ENCODE measurements at places on chromosomes 2 and 18.
A peak's percentile ranks its signal among the peaks of the same experiment; 100 is the strongest.

- peak; percentile 34 for DNase-seq
Measured at GRCh38 chr2:231393149-231394131, 2.1 kb upstream of the B3GNT7 start.

DNA sequence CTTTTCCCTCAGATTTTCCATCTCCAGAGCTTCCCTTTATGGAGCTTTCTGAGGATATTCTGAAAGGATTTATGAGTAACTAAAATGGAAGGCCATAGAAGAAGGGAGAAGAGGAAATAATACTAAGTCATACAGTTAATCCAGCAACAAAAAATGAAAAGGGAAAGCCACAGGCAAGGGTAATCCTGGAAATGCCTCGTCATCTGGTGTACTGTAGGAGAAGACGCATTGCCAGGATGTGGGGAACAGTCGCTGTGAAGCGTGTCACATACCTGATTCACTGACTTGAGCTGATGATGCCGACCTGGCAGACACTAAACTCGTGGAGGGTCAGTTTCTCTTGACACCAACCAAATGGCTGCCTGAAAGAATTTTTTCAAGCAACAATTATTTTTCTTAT is 34.7 kb upstream of the ALPP start:
- DNase-seq = no peak

DNA sequence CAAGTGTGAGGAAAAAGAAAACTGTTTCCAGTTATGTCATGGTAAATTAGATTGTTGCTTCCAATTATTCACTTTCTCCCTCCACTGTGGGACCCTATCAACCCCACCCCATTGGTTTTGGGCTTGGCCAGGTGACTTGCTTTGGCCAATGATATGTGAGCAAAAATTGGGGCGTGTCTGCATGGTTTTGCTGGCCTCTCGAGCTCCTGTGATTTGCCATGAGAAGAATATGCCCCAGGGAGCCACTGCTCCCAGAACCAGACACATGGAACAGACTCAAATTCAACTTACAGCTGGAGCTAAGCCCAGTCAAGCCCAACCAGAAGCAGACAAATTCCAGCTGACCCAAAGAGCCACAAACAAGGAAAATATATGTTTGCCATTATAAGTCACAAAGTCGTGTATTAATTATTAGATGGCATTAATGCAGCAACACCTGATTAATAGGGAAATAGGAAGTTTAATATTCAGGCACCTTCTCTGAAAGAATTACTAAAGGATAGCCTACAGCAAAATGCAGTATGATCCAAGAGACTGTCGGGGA is 248.9 kb downstream of the ANAPC1 start:
- no peak for DNase-seq

DNA sequence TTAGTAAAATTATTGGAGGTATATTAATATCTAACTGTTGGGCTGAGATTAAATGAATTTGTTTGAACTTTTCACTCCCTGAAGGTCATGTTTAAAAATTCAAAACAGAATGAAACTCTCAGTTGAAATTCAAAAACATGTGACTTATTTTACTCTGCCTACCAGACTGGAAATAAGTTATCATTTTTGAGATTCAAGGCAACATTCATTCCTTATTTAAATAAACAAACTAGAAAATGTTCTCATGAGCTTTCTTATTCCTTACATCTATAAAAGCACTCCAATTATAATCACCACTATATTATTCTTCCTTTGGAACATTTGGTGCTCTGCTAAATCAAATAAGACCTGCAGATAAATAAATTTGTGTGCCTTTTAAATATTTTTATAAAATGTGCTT is 217.8 kb downstream of the CDH2 start:
- no peak for DNase-seq

- DNase-seq = no peak
Measured at GRCh38 chr2:240686460-240686859, 3.8 kb upstream of the AQP12B start.

DNA sequence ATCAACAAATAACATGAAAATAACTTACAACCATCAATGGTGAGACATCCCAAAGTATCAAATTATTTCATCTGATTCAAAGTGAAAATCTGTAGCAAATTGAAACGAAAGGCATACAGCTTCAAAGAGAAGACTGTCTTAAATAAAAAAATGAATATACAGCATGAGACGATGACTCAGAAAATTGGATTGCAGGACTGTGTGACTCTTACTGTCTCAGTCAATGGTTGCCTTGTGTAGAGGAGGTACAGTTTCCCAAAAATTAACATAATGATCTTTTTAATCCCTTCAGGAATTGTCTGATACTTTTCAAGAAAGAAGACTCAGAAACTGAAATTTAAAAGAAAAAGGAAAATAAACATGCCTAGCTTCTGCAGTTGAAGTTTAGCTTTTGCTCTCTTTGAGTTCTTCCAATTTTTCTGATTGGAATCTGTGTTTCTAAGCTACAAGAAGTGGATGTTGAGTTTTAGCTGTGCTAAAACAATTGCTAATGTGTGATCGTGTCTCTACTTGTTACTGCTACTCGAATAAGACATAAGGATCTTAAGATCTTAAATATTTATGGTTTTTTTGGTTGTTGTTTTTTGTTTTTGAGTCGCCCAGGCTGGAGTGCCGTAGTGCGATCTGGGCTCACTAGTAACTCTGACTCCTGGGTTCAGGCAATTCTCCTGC is 41.1 kb upstream of the EPB41L3 start:
- no peak for DNase-seq

DNA sequence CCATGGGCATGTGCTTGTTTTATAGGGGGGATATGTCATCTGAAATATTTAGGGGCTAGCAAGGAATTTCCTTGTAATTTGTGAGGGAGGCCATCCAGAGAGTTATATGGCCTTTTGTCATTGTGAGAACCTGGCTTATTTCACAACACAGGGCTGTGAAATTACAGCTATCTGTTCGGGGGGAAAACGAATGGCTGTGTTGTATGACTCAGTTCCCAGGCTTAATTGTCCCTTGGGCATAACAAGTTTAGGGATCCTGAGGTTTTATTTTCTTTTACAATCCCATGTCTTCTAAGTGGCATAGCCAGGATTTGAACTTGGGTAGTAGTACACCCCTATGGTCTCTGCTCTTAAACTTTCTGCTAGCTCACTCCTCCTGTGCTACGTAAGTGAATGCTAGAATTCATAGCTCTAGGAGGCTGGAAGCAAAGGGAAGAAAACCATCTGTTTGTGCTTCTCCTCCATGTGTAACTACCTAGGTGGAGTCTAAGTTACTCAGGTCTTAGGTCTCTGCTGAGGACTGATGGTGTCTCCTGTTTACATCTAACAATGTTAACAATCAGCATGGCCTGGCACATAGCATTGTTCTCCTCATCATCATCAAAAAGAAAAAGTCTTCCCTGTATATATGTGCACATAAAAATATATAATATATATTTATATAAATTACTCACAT is 53.8 kb downstream of the SKA1 start:
- no peak for DNase-seq

GRCh38 chr2:197254776-197255530 is 55.6 kb downstream of the ANKRD44 start:
- no peak for DNase-seq

- no peak for DNase-seq
Measured at GRCh38 chr2:47653902-47654789, 128.8 kb upstream of the MSH6 start.

GRCh38 chr2:232437195-232437571 is 18.8 kb upstream of the ALPI start:
- no peak for DNase-seq

GRCh38 chr18:59067873-59068272 is 71.8 kb upstream of the SEC11C start:
- DNase-seq = no peak

GRCh38 chr2:134973241-134974138 is 54.9 kb downstream of the CCNT2 start:
- no peak for DNase-seq

DNA sequence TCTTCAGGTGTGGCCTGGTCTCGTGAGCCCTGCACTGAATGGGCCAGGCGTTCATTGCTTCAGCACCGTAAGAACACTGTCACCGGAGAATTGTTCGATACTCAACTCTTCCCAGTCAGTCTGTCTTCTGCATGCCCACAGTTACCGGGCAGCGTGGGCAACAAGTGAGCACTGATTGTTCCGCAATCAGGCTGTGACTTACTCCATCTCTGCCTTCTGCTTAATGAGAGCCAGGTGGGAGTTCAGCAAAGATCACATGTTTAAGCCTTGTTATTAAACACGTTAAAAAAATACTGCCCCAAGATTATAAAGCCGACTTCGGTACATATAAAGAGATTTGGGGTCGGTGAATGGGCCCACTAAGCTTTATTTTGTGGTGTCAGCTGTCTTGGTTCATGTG is 3.7 kb downstream of the STEAP3 start:
- DNase-seq = no peak

GRCh38 chr18:79789901-79790890 is 7.5 kb upstream of the KCNG2 start:
- DNase-seq = no peak

DNA sequence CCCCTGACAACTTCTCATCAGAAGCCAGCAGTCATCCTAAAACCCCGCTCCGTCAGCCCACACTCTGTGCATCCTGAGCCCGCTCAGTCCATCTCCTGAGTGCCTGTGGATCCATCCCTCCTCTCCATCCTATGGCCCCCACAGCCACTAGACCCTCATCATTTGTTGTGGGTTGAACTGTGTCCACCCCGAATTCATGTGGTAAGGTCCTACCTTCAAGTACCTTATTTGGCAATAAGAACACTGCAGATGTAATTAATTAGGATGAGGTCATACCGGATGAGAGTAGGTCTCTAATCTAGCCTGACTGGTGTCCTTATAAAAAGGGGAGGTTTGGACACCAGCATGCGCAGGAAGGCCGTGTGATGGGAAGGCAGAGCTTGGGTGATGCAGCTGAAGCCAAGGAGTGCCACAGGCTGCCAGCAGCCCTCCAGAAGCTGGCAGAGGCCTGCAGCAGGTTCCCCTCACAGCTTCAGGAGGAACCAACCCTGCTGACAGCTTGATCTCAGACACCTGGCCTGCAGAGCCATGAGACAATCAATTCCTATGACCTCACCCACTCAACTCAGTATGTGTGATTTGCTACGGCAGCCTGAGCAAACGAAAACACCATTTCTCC is 192.4 kb downstream of the ZBTB7C start:
- DNase-seq = no peak

GRCh38 chr2:74050151-74050550 is 65.4 kb downstream of the TET3 start:
- DNase-seq = no peak

DNA sequence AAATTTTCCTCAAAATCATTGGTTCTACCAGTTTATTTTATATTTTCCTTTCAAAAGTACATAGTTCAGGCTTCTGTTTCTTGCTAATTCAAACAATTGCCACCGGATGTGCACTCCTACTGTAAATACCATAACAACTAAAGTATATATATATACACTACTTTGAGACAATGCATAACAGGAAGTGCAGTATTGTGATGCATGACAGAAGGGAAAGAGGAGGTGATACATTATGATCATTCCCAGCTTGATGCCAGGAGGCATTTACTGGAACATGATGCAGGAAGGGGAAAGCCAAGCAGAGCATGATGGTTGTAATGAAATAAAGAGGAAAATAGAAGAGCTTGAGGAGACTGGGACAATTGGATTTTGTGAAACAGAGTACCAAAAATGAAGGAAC is 215.2 kb upstream of the NT5C1B start:
- DNase-seq = no peak

GRCh38 chr2:224723586-224724217 is 7.5 kb upstream of the CCDC195 start:
- no peak for DNase-seq

DNA sequence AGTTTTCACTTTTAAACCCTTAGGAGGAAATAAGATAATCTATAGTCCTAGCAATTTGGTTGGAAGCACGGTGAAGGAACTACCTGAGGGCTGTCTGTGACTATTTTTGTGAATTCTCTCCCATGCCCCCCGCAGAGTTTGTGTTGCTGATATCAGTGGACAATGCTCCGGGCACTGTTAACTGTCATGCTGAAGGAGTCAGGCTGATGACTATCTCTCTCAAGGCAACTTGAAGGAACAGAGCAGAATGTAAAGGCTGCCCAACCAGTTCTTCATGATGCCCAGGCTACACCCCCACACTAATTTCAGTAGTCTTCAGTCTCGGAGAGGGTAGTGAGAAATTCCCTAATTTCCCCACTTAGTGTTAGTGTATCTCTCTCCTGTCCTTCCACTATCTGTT is 21.6 kb upstream of the RAB6C start:
- no peak for DNase-seq

- DNase-seq = no peak
Measured at GRCh38 chr18:63004466-63005089, 289.2 kb downstream of the PHLPP1 start.

- DNase-seq = no peak
Measured at GRCh38 chr18:44731530-44732237, 51.0 kb downstream of the SETBP1 start.

DNA sequence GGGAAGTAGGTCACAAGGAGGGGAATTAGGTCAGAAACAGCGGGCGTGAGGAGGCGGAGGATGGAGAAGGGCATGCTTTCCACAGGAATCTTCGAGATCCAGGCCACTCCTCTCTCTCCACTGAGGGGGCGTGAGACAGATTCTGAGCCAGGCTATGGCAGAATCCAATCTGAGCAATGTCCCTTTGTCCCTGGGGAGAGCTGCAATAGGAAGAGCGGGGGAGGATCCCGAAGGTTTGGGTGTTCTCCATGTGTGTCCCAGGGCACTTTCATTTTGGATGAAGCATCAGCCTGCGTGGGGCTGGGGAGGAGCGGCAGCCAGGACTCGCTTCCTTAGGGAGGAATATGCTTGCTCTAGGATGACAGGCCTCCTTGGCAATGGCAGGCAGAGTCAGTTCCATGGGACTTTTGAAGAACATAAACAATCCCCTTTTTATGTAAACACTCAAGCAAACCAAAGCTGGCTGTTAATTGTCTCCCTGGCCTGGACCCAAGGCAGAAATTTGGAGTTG is 84.0 kb downstream of the LIPG start:
- DNase-seq = no peak

GRCh38 chr2:238876232-238876630 is 28.3 kb downstream of the TWIST2 start:
- no peak for DNase-seq

DNA sequence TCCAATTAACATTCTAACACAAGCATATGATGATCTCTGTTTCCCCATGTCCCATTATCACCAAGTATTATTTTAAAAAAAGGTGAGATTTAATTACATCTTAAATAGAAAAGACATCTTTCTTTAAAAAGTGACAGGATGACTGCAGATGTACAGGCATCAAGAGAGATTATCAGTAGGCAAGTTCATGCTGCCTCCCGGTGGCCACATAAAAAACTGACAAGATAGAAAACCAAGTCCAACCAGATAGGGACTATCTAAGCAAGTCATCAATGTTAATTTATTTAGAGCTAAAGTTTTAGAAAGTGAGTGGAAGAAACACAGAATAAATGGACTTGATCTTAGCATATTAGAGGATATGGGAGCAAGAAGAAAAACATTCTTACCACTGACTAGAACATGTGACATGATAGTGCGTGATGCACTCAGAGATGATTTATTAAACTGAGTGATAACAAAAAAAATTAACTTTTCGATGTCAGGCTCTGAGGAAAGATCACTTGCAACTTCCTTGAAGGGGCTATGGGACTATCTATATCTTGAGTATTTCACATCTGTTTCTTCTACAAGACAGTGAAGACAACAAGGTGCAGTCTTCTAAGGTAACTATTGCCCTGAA is 5.4 kb upstream of the TDRD15 start:
- peak; percentile 10 for DNase-seq

- DNase-seq = peak; percentile 6
Measured at GRCh38 chr2:241850544-241851324, 8.0 kb downstream of the PDCD1 start.

- no peak for DNase-seq
Measured at GRCh38 chr2:113672326-113672932, 45.4 kb downstream of the RABL2A start.
